ENCODE measurements at places on chromosomes 5 and 9.

GRCh38 chr9:75432888-75433287, 344.6 kb downstream of the OSTF1 start:
- no peak for DNase-seq

- no peak for DNase-seq
These were observed 113.3 kb downstream of the MAPKAP1 start for GRCh38 chr9:125593581-125594222.

DNA sequence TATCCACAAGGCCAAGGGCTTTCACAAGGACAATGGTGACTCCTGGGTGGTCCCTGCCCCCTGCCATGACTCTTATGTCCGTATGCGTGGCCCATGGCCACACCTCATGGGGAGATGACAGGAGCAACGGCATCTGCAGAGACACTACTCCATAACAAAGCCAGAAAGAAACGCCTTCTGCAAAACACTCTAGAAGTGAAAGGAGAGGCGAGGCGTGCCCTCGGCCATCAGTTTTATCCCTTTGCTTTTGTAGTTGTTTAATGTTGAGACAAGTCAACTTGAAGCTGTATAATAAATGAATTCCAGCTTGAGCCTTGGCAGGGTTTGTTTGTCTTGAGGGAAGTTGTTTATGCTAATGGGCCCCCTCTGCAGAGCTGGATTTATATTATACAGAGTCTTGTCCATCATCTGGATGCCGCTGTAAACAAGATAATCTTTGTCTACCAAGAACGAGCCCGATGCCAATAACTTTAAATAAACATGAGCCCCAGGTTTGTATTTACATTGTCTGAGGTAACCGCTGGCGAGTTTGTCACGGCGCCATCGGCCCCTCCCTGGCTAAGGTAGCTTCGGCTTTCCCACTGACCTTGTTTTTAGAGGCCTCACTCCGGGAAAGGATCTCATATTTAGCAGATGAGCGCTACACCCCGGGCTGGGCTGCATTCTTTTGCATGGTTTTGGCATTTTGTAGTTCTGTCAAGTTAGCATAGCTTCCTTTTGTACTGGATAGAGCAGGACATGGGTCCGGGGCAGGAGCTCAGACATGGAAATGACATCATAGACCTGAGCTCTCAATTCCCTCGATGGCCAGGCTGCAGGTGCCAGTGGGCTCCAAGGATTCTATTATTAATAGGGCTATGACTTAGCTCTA, 165.3 kb downstream of the ERCC6L2 start:
- DNase-seq, result no peak

DNA sequence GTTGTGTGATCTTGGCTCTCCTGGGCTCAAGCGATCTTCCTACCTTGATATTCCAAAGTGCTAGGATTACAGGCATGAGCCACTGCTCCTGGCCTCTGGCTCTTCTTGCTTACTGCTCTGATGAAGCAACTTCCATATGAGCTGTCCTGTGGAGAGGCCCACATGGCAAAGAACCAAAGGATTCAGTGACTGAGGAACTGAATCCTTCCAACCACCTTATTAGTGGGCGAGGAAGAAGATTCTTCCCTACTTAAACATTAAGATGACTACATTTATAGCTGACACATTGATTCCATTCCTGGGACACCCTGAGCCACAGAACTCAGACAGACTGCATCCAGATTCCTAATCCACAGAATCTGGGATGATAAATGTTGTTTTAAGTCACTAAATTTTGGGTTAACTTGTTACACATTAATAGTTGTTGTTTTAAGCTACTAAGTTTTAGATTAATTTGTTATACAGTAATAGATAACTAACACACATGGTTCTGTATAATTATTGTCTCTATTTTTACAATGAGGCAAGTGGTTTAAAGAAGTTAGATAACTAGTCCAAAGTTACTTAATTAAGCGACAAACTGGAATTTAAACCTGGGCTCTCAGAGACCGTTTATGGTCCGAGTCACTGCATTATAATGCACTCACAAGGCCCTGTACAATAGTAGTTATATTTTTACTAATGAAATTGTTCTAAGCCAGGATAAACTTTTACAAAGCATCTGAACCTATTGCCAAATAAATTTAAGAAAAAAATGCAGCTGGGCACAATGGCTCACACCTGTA, 16.7 kb upstream of the SLCO4C1 start:
- DNase-seq, result no peak

DNA sequence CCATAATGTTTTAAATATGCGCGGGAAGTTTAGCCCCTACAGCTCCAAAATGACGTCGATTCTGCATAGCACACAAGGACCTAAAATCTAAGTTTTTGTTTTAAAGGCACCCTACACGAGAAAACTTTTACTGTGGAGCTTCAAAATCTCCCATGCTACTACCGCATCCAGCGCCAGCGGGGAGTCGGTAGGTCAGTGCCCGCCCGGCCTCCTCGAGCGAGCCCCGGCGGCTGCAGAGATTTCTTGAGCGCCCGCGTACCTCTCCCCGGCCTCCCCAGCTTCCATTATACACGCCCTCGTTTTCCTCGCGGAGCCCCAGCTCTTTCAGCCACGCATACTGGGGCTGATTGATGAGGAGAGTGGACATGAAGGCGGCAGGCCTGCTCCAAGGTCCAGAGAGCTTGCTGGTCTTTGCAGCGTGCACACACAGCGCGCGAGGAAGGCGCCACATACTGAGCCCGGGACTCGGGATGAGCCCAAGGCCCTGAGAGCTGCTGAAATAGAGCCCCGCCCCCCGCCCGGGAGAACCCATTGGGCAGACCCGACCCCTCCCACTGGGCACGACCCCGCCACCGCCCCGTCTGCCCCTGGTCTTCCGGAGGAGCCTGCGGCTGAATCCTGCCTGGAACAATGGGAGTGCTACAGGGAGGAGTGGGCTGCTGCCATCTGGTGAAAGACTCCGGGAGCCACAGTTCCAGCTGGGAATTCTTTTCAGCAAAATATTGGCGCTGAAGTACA, at the start of gene ALDH7A1:
Gene ALDH7A1 (minus strand): TSS at position 472 of the 738 bp plus-strand sequence. CDS start 21 bp downstream, at position 451.
- DNase-seq, result no peak

Measured in stimulated activated CD8-positive, alpha-beta memory T cell treated with anti-CD3 and anti-CD28 coated beads, Interleukin-12 subunit alpha, Interleukin-12 subunit beta, amount 100 ng/mL, for 4 hours (primary cell).